ENCODE measurements at places on chromosomes 4 and X. TPM values are rescaled to one million over a fixed set of nuclear protein-coding genes. Genes with fewer than 3 reads are reported as not detected.

LUZP4 gene
- total RNA-seq, result not detected

TLR6 gene
- total RNA-seq, result 2.0 TPM

HEPH gene
- total RNA-seq, result 47.3 TPM

PRR32 gene
- not detected for total RNA-seq

MAPK10 gene
- 43.7 TPM for total RNA-seq

MCF2 gene
- not detected for total RNA-seq
